ENCODE measurements at places on chromosomes 12 and 14.

DNA sequence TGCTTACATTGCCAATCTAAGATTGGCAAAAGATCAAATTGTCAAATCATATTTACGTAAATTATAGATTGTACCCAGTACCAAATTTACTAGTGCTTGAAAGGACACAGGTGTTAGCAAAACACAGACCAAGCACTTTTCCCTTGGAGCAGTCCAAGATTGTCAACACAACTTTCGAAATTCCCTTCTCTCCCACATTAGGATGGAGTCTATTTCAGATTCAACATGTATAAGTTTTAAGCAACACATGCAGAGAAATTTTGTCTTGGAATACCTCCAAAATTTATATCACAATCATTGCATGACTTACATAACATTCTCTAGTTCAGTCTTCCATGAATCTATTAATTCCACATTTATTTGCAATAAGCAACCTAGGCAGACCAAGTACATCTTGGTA lies 74.9 kb upstream of the SLCO1C1 start:
- no peak for DNase-seq

- DNase-seq = no peak
Measured at GRCh38 chr14:23093991-23094665, 808 bp downstream of the ACIN1 start.

- DNase-seq = peak; percentile 52
Measured at GRCh38 chr14:20469890-20470602, 840 bp downstream of the PNP start.

DNA sequence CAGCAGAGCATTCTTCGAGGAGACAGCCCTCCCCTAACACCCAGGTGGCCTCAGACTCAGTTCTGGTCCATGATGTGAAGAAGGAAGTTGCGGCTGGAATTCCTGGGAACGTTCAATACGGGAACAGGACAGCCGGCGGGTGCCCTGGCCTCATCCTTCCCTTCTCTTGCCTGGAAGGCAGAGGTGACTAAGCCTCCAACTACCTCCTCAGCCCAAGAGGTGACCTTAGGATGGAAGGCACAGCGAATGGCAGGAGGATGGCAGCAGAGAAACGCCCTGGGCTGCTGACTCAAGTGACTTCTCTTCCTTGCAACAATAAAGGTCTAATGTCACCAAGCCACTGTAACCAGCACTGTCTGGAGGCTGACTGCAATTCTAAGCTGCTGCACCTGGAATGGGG lies 36.1 kb downstream of the DHX37 start:
- no peak for DNase-seq

GRCh38 chr12:129613314-129613713 lies 290.5 kb downstream of the TMEM132D start:
- DNase-seq = no peak

- no peak for DNase-seq
Measured at GRCh38 chr12:20695232-20695631, at the start of gene SLCO1C1. SLCO1C1 (plus strand) TSS chr12:20695332; CDS start chr12:20699577, 4,245 bp downstream.

- DNase-seq = no peak
Measured at GRCh38 chr14:96676166-96676565, 121.0 kb upstream of the VRK1 start.
